ENCODE measurements at places on chromosomes 3 and 15.
A peak's percentile ranks its signal among the peaks of the same experiment; 100 is the strongest.

- no peak for DNase-seq
These were observed 40.8 kb downstream of the PPM1L start for GRCh38 chr3:160796813-160797164.

DNA sequence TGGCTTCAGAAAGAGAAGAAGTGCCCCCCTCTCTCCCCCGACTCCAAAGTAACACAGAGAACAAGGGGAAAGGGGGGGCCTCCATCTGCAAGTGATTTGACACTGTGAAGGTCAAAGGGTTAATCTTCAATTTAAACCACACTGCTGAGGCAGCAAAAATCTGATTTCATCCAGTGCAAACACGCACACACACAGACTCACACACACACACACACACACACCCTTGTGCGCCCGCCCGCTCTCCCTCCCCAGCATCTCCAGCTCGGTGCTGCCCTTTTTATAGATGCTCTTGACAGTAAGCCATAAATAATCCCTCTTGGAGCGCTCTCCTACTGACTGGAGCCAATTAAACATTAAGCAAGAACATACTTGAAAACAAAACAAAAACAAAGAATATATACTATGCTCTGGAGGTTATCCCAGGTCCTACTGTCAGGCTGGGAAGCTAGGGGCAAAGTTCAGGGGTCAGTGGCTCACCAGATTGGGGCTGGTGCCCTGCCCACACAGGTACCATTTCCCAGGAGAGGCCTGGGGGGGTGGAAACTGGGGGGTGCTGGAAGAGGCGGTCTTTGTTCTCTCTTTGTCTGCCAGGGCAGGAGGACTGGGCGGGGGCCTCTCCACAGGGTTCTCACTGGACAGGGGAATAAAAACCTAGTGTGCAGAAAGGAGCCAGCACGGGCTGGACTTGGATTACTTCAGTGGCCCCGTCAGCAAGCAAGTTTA is 16.3 kb downstream of the BMF start:
- DNase-seq, result peak; percentile 70

GRCh38 chr3:138051947-138052802 is 42.2 kb downstream of the CLDN18 start:
- DNase-seq, result peak; percentile 37

- no peak for DNase-seq
These were observed 1.4 kb upstream of the RAB5A start for GRCh38 chr3:19945534-19945933.

DNA sequence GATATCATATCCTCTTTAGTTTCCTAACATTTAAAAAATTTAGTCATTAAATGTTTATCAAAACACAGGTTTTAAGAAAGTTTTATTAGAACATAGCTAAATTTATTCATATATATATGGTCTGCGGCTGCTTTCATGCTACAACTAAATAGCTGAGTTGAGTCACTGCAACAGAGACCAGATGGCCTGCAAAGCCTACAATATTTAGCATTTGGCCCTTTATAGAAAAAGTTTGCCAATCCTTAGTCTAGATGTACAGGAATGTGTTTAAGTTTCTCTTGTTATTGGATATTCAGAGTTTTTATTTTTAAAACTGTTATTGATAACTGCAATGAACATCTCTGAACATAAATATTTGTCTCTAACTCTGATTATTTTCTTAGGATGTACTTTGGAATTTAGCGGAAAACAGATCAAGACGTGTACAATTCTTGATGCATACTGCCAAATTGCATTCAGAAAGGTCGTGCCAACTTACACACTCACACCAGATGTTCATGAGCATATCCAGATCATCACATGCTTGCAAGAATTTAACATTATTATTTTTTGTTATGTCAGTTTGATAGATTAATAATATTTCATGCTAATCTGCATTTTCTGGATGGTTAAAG is 157.9 kb downstream of the STAC start:
- DNase-seq, result no peak

All from left ventricle myocardium inferior (tissue), 1 donor.